Activated T-cell treated with anti-CD3 and anti-CD28 coated beads, Interleukin-2, amount 50 U/mL, for 1 hour (primary cell): ENCODE measurements at places on chromosomes 6 and 20.

- no peak for DNase-seq
These were observed 29.8 kb upstream of the EEF1E1 start for GRCh38 chr6:8132130-8132529.

DNA sequence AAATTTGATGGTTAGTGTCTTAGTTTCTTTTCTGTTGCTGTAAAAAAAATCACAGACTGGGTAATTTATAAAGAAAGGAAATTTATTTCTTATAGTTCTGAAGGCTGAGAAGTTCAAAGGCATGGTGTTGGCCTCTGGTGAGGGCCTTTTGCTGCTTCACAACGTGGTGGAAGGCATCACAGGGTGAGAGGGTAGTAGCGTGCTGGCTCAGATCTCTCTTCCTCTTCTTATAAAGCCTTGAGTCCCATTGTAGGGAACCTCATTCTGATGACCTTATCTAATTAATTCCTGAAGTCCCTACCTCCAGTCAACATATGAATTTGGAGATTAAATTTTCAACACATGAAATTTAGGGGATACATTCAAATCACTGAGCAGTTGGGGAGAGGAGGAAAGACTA, 62.0 kb downstream of the ARID1B start:
- DNase-seq, result no peak

DNA sequence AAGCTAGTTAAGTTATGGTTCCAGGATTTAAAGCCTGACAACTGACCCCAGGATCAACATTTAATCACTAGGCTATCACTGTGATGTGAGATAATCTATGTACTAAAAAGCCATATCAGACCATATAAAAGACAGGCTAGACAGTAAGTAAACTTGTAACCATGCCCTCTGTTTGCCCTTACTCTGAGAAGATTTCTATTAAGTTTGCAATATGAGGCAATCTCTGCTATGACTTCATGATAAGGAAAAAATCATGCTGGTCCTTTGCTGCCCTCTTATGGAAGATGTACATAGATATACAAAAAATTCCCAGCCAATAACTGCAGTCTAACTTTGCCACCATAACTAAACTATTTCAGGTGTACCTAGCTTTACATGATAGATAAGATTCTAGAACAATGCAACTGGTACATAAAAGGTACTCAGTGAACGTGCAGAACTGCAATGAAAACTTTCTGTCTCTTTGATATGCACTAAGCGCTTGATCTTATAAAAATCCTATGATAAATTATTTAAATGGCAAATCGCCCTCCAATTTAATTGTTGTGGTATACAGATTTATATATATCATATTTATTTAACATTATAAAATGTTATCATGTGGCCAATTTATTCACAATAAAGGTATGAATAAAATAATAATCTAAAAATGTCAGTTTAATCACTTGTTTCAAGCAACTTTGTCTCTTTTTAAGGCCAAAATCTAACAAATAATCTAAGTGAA, 70.5 kb downstream of the FAM217A start:
- DNase-seq, result no peak

DNA sequence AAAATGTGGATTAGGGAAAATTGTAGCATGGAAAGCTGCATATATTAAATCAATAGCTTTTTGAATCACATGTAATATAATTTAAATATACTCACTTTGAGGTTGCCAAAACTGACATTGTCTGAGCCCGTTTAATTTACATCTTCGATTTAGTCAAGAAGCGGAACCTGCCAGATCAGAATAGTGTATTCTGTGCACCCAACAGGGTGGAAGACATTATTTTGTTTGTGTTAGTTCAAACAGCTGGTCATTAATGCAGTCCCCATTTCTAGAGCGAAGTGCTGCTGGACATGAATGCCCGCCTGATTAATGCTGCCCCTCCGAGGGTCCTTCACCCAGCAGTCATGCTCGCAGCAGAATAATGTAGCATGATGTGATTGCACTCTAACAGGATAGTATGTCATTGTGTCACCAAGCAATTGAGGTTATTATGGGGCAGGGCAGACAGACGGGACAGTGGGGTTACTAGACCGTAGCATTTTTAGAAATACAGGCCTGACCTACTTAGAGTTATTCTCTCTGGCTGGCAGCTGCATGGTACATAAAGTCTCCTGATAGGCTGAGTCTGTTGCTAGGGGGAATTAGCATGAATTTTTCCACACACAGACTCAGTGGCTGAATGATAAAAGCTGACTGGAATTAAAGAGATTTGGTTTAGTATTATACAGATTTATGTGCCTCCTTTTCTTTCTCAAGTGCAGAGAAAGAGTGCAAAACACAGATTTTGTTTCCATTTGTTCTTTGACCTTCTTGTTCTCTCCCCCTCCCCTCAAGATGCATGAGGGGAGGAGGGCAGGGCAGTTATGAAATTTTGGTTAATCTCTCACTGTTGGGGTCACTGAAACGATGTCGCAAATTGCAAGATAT, 147.1 kb downstream of the PRL start:
- DNase-seq, result no peak

DNA sequence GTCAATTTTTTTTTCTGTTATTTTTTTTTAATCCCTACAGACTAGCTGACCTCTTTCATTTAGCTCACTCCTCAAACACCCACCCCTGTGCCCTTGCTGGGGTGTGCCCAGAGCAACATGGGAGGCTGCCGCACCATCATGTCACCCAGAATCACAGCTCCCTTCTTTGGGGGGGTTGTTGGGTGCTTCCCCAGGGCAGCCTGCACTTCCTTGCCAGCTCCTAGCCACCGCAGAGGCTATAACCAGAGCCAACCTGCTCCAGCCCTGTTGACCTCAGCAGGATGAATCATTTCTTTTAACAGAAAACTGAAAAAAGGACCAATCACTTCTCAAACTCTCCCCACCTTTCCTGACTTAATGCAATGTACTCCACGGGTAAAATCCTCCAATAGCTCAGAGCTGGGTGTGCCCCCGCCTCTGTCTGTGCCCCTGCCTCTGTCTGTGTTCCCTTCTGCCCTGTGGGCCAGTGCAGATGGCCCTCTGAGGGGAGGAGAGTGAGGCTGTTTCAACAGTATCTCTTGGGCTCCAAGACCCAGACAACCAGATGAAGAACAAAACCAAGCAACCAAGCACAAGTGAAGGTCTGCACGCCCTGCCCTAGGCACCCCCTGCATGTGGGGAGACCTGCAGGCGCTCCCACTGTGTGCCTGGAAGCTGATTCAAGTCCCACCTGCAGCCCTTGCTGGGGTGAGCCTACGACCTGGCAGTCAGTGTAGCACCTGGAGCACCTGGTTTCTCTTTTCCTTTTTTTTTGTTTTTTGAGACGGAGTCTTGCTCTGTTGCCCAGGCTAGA, 67.7 kb downstream of the PYGB start:
- no peak for DNase-seq

- no peak for DNase-seq
These were observed 28.5 kb upstream of the ADGRF4 start for GRCh38 chr6:47669684-47670513.

DNA sequence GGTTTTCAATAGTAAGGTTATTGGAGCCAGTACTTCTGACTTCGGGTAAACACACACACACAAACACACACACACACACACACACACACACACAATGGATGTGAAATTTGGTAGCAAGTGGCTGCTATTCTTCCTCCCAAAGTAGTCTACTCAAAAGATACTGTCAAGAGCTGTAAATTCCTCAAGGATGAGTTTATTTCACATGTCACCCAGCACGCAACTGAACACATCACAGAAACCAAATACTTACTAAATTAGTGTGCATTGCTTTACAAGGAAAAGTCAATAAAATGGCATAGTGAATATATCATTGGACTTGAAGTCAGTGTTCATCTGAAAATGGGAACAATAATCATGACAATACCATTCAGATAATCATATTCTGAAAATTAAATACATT, 32.9 kb downstream of the MMUT start:
- DNase-seq, result no peak

DNA sequence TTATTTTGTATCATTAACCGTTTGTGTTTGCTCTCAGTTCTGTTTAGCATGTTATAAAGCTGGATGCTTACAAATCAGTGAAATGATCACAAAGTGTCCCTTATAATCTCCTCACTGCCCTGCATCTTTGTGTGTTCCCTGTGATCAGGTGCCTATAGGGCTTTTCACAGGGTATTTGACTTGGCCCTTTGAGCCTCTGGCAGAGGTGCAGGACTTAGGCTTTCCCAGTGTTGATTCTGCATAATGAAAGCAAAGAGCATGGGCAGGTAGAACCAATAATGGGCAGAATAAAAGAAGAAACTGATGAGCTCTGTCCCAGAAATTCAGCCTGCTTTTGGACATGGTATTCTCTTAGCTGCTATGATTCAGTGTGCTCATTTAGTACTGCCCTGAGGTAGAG, 16.9 kb upstream of the PBOV1 start:
- DNase-seq, result no peak

DNA sequence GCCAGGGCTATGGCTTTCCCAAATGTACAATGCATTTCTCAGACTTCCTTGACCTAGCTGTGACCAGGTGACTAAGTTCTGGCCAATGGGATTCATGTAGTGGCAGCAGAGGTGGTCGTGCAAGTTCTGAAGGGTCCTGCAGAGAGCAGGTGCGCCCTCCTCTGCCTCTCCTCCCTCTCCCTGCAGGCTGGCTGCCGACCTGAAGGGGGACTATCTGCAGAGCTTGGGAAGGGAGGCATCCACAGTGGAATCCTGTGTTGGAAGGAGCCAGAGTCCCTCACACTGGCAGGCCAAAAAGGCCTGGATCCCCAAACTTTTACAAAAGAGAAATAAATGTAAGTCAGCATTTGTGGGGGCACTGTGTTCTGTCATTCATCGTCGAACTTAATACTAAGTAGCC, 66.6 kb downstream of the CDH26 start:
- DNase-seq, result no peak

DNA sequence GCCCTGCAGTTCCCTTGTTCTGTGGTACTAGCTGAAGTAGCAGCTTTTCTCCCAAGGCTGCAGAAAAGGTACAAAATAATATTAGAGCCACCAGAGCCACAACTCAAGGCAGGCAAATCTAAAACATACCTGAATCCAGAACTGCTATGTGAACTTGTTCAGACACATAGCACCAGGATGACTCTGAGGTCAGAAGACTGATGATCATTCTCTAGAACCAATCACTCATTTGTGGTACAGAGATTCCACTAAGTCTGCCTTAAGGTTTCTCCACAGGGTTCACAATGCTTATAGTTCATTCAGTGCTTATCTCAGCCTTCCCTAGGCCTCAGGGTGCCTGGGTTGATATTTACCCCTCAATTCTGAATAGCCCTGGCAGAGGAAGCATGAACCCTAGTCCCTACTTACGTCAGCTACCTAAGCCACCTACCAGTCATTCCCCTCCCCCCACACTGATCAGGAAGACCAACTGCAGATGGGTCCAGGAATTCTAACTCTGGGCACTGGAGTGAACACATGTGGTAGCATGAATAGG, 140.9 kb upstream of the MOCS1 start:
- no peak for DNase-seq

GRCh38 chr6:168315596-168315995, 4.0 kb downstream of the DACT2 start:
- no peak for DNase-seq

DNA sequence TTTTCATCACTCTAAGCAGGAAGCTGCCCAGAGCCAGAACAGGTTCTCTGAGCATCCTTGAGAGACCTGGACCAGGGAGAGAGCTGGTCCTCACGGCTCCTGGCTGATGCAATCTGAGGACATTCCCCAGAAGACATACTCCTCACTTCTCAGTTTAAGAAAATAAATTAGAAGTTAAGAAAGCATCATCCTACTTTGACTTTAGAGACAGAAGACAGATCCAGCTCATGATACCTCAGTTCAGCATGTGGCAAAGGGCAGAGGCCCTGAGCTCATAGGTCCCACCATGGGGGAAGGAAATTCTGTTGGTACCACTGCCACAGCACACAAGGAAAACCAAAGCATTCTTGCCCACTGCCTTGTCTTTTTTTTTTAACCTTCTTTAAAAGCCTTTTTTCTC, 378.1 kb upstream of the JARID2 start:
- DNase-seq, result no peak

- DNase-seq, result no peak
These were observed 56.4 kb upstream of the PTGIS start for GRCh38 chr20:49624317-49624716.

DNA sequence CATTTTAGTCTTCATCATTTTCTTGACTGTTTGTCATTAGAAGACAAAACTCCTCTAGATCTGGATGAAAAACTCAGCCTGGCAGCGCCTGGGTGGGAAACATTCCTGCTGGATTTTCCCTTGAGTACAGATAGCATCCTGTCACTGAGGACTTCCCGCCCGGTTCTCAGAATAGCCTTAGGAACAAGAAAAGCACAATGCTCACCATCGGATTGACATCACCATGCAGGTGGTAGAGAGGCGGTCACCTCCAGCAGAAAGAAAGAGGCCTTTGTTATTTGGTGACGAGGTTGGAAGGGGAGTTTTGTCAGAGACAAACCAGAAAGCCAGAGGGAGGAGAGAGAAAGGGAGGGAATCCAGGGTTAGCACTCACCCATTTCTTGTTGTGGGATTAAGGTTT, 39.8 kb downstream of the KIF25 start:
- no peak for DNase-seq

DNA sequence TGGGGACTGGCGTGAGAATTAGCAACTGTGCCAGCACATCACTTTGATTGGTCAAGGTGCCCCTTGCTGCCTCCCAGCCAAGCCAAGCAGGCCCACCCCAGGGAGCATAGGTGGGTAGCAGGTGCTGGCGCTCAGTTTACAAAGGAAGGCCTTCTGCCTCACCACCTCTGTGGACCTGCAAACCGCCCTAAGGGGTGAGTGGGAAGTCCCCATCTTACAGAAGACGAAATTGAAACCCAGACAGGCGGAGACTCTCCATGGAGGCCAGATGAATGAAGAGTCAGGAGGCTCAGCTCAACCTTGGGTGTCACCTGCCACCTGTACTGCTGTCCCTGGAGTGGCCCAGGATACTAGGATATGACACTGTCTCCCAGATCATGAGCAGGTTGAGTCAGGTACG, 21.5 kb upstream of the MAS1L start:
- no peak for DNase-seq

- DNase-seq, result no peak
These were observed 2.7 kb downstream of the CUL7 start for GRCh38 chr6:43050981-43051380.

GRCh38 chr6:147468634-147469033, 39.9 kb upstream of the SAMD5 start:
- no peak for DNase-seq

- no peak for DNase-seq
These were observed 70.8 kb downstream of the PSMG4 start for GRCh38 chr6:3329393-3330051.

GRCh38 chr6:68738039-68738438, 103.0 kb downstream of the ADGRB3 start:
- no peak for DNase-seq

DNA sequence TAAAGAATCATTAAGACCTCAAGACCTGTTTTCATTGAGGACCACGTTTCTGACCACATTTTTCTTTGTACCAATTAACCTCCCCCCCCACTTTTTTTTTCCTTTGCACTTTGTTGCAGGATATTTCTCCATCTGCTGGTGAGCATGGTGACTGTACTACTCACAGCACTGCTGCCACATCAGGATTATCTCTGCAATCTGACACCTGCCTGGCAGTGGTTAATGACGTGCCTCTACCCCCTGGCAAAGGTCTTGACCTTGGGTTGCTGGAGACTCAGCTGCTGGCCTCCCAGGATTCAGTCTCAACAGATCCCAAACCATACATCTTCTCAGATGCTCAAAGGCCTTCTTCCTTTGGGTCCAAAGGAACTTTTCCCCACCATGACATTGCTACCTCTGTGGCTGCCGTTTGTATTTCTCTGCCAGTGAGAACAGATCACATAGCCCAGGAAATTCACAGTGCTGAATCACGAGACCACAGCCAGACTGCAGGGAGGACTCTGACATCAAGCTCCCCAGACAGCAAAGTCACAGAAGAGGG, 46.6 kb upstream of the EDN3 start:
- peak; percentile 43 for DNase-seq
